ENCODE measurements at places on chromosomes 11 and 22.

DNA sequence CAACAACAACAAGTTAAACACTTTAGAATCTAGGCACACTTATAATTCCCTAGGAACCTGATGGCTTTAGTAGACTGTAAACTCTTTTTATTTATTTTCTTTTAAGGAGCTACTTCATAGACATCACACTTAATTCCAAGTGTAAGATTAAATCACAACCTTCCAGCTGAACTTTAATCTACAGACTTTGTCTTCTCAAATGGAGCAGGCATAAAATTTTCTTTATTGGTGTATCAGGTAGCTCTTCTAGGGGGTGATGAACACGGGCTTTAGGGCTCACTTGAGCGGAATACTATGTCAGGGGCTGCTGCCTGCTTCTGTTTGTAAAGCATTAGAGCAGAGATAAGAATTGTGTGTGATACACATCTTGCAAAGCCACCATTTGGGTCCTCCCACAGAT is 525.8 kb upstream of the FAT3 start:
- no peak for DNase-seq

DNA sequence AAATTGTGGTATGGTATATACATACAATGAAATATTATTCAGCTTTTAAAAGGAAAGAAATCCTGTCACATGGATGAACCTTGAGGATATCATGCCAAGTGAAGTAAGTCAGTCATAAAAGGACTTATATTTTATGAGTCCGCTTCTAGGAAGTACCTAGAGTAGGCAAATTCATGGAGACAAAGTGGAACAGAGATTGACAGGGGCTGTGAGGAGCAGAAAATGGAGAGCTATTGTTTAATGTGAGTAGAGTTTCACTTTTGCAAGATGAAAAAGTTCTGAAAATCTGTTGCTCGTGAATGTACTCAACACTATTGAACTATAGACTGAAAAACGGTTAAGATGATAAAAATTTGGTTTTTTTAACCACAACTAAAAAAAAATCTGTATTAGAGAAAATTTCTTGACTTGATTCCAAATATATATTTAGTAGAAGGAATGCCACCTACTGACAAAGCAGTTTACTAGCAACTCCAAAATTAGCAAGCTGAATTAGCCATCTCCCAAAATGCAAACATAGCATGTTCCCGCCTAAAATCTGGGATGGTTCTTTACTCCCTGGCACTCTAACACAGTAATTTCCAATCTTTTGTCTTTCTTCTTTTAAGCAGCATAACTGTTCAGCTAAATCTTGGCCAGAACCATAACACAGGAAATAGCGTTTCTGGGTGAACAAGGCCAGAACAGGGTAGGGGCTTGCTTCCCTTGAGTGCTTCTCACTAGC is 1.5 kb downstream of the UFD1 start:
- no peak for DNase-seq

DNA sequence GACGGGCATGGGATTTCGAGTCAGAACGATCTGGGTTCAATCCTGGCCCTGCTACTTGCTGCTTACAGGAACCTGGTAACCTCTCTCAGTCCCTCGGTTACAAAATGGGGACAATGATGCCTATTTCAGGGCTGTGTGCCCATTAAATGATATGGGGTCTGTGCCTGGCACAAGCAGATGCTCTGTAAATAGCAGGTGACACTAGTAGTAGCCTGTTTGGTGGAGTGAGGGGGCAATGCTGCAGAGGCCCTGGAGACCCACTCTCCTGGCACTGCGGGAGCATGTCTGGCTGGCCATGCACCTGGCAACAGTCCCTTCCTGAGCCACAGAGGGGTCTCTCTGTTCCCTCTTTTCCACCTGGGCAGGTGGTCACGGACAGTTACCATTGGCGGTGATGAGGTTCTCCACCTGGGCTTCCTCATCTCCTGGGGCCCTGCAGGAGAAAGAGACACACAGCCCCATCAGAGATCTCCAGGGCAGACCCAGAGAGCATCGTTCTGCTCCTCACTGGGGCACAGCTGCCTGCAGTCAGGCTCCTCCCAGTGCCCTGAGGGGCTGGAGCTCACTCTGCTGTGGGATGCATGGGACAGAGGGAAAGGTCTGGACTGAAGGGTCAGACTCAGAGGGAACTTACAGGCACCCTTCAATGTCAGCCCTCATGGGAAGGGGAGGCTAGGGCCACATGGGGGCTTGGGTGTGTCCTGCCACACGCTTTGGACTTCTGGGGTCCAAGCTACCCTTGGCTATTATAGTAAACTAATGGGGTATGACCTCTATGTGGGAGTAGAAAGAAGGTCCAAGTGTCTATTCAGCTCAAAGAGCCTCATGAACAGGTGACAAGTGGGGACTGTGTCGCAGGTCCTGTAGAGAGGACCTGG is 15.6 kb upstream of the FXYD2 start:
- DNase-seq = no peak

DNA sequence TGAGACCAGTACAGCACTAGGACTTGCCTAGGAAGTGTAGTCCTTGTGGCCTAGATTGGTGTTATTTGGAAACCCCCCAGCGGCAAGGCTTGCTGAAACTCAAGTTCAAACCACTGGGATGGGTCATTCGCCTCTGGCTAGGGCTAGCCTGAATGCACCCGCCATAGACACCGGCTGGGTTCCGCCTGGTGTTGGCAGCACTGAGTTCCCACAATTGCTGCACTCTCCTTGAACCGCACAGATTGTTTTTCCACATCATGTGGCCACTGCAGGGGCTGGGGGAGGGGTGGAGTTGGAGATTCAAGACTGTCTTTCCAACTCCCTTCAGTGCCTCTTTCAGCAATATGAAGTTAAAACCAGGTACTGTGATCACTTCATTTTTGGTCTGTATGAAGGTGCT is 43.1 kb downstream of the CCDC73 start:
- no peak for DNase-seq

DNA sequence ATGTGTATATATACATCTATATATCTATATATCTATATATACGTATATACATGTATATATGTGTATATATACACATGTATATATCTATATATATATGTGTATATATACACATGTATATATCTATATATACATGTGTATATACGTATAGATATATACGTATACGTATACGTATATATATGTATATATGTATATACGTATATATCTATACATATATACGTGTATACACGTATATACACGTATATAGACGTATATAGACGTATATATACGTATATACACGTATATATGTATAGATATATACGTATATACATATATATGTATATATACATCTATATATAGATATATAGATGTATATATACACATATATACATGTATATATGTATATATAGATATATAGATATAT is 25.1 kb upstream of the CAPRIN1 start:
- DNase-seq = no peak

DNA sequence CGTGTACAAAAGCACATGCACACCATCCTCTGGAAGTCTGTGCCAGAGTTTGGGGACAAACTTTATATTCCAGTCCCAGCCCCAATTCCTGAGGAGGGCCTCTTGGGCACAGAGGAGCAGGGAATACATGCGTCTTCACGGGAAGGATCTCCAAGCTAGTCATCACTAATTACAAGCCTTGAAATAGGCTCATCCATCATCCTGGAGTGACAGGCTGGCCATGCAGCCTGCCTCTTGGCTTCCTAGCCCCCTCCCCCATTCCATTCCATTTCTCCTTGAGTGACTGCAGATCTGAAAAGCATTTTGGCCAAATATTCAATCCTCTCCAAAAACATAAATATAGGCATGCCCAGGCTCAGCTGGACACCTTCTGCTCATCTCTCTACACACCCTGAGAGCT is 24.8 kb downstream of the SERPING1 start:
- DNase-seq = no peak

DNA sequence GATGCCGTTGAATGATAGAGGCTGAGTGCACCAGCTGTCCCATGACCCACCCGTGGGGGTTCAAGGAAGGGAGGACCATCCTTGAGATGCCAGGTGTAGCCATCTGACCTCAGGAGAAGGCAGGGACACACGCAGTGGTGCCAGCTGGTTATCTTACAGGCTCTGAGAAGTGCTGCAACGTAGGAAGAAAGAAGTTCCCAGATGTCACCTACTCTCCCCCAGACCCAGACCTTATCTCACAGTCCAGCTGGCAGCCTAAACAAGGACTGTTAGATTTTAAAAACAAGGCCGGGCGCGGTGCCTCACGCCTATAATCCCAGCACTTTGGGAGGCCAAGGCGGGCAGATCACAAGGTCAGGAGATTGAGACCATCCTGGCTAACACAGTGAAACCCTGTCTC is 1307.6 kb downstream of the TBC1D22A start:
- no peak for DNase-seq

DNA sequence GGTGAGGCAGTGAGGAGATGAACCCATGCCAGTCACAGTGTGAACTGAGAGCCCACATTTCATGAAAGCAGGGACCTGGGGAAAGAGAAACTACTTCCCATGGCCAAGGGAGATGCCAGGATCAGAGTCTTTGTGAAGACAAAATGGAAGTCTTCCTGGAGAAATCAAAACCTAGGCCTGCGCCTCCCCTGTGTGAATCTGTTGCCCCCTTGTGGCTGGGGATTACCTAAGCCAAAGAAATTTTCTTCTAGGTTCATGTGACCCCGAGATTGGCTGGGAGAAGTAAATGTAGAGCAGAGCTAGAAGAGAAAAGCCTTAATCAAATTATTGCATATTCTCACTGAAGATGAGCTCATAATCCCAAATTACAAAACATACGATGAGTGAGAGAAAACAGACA is 1075.3 kb downstream of the TBC1D22A start:
- DNase-seq = no peak

DNA sequence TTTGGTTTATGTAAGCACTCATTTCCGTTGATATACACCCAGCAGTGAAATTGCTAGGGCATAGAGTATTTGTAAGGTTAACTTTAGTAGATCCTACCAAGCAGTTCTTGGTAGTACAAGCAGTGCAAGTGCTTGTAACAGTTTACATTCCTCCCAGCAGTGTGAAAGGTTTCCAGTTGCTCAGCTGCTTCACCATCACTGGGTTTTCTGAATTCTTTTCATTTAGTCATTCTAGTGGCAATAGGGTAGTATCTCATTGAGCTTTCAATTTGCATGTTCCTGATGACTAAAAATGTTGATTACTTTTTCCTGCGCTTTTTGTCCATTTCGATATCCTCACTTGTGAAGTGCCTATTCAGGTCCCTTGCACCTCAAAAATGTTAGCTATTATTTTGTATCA is 34.3 kb downstream of the ZNF202 start:
- DNase-seq = no peak

Measured in psoas muscle (tissue), 8 donors.